T-cell (primary cell): ENCODE measurements at places on chromosomes 12 and 14. TPM values are rescaled to one million over a fixed set of nuclear protein-coding genes. Genes with fewer than 3 reads are reported as not detected.

The HOXC6 gene
- not detected for total RNA-seq

The KRT3 gene
- not detected for total RNA-seq

The ANKRD33 gene
- total RNA-seq: not detected

The TMEM121 gene
- total RNA-seq: 3.0 TPM

The KRT80 gene
- 0.12 TPM for total RNA-seq

The DPPA3 gene
- total RNA-seq: not detected
